ENCODE measurements at places on chromosomes 11 and 22.

DNA sequence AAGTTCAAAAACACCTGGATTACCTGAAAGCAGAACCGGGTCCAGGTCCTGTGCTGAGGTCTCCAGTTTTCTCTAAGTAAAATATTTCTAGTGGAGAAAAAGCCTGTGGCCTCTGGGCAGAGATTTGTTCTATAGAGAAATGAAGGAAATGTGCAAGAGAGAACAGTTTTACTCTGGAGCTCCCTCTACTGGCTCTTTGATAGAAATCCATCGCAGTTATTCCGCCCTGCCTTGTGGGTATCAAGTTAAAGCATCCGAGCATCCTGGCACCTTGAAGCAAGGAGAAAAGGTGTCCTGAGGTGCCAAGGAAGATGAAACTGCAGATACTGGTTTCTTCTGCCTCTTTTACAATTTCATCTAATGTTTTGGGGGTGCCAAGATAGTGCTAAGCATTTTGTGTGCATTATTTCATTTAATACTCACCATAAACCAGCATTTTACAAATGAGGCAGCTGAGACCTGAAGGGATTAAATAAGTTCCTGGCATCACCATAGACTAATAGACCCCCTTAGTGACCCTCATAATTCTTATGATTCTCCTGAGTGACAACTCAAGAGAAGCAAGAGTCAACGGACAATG lies 113.1 kb upstream of the HSD17B12 start:
- peak; percentile 53 for DNase-seq

DNA sequence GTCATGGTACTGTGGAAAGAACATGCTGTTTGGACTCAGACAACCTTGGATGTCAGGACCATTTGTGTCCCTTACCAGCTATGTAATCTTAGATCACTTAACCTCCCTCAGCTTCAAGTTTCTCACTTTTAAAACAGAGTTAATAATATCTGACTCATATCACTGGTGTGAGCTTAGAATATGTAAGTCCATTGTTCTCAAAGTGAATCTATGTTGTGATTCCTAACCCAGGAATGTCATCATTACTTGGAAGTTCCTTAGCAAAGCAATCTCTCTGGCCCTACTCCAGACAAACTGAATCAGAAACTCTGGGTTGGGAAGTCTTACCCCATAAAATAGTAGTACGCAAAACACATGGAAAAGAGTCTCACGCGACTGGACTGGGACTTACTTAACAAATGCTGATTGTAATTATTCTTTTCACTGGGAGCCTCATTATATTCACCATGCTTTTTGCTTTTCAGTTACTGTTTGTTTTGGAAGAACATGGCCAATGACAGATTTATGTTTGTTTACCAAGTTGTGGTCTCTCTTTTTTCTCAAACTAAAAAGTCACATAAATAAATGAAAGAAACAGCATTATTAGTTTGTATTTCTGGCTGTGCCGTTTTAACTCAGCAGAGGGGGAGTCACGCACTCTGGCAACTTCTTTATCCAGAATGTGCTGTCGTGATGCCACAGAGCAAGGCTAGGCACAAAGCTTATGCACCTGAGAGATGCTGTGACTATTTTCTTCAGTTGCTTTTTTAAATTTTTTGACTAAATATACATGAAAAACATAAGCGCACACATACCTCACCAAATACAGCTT lies 217.7 kb upstream of the CTSC start:
- no peak for DNase-seq

DNA sequence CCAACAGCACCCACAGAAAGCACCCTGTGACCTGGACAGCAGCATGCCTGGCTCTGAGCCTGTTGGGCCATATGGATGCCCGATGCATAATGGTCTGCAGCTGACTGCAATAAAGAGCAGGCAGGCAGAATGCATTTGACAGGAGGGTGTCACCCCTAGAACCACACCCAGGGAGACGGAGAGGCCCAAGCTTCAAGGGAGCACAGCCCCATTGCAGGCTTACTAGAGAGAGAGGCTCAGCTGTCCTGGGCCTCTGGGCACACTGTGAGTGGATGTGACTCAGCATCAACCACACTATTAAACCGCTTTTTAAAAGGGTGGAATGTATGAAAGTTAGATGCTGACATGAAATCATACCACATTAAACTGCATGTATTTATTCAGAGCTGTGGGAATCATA lies 365.3 kb downstream of the CTTN start:
- DNase-seq, result no peak

GRCh38 chr22:28410050-28410816 lies 269.4 kb downstream of the TTC28 start:
- DNase-seq, result no peak

Measured in activated CD4-positive, alpha-beta T cell treated with anti-CD3 and anti-CD28 coated beads, Interleukin-2, Interleukin-6, amounts not matched to agents 100 ng/mL and 50 ng/mL, durations not matched to agents 16 hours and 8 hours (primary cell).